CD4-positive, alpha-beta T cell treated with Interleukin-2 at 100 ng/mL for 4 hours (primary cell): ENCODE measurements at places on chromosomes 4 and X.

DNA sequence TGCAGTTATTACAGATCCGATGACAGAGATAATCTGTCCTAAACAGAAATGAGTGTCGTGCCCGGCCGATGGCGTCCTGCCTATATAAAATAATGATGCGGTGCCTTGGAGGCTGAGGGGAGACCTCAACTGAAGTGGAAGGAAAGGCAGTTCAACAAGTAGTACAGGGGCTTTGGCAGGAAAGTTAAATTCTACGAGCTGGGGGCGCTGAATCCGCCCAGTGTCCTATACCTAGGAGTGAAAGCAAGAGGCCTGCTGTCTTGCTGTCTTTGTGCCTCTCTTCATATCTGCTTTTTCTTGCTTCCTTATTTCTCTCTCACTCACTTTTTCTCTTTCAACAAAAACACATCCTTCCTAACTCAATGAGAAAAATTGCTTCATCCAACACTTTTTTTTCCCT lies 82.2 kb upstream of the PRPS2 start:
- no peak for DNase-seq

GRCh38 chr4:1495416-1496115 lies 89.3 kb upstream of the NKX1-1 start:
- no peak for DNase-seq

DNA sequence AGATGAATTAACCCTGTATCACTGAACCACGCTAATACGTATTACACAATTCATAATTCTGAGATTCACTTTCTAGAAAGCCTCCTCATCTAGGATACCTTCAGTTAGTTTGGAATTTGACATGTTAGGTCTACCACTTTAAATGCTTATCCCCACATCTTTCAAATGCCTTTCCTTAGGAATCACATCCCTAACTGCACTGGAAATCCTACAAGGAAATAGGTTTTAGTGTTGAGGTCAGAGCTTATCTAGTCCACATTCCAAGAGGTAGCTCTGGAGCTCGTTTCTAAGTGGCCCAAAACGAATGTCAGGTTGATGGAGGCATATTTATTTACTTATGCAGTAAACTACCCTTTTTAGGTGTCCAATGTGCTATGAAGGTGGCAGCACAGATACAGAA lies 18.0 kb downstream of the PDHA1 start:
- DNase-seq = no peak

DNA sequence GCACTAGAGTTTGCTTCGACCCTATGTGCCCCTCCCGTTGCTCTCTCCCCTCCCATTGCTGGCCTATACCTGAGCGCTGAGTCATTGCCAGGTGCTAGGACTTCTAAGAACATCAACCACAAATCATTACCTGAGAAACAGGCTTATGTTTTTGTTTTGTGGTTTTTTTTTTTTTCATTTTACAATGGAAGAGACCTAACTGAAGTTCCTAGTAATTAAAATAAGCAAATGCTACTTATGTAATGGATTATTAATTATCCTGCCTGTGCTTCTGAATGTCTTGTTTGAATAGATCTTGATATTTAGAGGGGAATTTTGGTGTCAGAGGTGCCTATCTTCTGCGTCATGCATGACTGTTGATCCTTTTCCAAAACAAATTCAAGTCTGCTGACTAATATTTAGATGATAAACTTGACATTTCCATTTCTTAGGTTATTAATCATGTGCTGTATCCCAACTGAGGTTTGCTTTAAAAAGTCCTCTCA lies 275.4 kb upstream of the CPEB2 start:
- DNase-seq = no peak

DNA sequence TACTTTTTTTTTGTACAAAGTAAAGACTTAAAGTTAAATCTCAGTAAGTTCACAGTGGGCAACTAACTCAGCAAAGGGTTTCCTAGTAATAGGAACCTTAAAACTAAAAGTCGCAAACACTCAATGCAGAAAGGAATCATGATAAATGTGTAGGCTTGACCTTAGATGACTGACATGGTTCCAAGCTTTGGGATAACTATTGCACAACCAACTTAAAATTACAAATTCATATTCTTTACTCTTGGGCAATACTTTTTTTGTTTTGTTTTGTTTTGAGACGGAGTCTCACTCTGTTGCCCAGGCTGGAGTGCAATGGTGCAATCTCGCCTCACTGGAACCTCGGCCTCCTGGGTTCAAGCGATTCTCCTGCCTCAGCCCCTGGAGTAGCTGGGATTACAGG lies 8.2 kb downstream of the ELOVL6 start:
- DNase-seq = no peak

DNA sequence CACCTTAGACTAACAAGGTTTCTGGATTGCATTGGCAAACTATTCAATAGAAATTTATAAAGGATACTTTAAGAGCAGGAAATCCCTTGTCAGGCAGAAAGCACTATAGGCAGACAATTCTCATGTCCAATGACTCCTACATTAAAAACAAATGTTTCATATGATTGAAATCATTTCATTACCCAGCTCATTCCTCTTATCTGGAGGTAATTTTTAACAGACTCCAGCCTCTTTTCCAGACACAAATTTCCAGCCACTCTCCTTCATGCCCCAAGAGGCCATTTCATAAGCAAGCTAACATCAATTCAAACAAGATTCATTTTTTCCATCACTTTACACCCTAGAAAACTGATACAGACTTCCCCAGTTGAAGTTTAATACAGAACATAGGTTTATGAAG lies 495.1 kb upstream of the FRG1 start:
- DNase-seq = no peak

DNA sequence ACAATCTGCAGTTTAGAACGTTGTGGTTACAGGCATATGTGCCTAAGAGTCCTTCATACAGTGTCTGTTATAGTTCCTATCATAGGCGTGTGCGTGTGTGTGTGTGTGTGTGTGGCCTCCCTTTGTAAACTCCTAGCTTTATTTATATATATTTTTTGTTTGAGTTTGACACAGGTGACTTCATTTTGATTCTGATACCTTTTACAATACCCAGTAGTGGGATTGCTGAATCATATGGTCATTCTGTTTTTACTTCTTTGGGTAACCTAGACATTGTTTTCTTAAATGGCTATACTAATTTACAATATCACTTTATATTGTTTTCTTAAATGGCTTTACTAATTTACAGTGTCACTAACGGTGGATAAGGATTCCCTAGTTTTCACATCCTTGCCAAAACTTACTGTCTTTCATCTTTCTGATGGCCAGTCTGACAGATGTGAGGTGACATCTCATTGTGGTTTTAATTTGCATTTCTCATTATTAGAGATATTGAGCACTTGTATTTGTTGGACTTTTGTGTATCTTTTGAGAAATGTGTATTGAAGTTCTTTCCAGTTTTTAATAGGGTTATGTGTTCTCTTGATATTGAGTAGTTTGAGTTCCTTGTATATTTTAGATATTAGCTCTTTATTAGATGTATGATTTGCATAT lies 211.1 kb upstream of the NUDT6 start:
- no peak for DNase-seq

GRCh38 chrX:138930583-138930945 lies 219.0 kb upstream of the FGF13 start:
- DNase-seq = no peak

- no peak for DNase-seq
Observed at GRCh38 chr4:1519787-1520661, 113.8 kb upstream of the NKX1-1 start.

GRCh38 chrX:106378616-106379015 lies 210.5 kb downstream of the PWWP3B start:
- no peak for DNase-seq

DNA sequence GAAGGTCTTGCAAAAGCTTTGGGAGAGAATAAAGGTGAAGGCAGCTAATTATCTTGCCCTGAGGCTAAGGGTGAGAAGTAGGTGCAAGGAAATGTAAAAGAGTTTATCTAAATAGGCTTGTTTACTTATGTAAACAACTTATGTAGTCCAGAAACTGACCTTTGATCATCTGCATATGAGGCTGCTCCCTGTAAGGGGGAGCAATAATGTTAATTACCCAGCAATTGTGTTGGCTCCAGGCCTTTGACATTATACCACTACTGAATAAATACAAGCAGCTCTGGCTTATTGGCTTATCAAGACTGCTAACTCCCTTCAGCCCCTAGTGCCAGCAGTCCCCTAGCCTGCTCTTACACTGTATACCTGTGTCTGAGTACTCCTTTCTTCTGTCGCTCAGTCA lies 303.7 kb upstream of the GNPDA2 start:
- DNase-seq = no peak

DNA sequence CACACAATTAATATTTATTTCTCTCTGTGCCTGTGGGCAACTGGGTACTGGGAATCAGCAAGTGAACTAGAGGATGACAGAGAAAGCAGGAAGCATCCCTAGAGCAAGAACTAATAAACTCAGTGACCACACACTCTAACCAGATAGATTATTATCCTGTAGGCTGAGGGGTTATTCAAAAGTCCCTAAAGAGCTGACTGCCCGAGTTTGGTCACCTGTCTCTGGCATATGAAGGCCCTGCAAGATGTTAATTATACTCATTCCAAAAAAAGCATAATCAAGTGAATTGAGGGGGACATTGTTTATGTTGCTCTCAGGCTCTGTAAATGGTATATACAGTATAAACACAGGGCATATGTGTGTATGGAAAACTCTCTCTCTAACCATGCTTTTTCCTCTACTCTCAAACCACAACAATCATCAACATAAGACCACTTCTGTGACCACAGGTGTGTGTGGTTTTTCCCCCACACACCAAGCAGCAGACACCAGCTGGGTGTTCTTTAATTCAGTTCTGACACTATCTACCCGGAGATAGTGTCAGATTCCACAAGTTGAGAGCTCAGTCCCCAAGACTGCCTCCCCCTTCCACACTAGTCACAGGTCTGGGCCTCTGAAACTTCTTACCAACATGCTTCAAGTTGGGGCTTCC lies 6.2 kb upstream of the HPSE start:
- peak; percentile 24 for DNase-seq

- DNase-seq = no peak
Observed at GRCh38 chr4:168384437-168385141, 66.0 kb upstream of the DDX60 start.

GRCh38 chrX:43840265-43840664 lies 42.0 kb downstream of the MAOB start:
- no peak for DNase-seq
